Fibroblast of lung (primary cell): ENCODE measurements at places on chromosomes 12 and 14.

DNA sequence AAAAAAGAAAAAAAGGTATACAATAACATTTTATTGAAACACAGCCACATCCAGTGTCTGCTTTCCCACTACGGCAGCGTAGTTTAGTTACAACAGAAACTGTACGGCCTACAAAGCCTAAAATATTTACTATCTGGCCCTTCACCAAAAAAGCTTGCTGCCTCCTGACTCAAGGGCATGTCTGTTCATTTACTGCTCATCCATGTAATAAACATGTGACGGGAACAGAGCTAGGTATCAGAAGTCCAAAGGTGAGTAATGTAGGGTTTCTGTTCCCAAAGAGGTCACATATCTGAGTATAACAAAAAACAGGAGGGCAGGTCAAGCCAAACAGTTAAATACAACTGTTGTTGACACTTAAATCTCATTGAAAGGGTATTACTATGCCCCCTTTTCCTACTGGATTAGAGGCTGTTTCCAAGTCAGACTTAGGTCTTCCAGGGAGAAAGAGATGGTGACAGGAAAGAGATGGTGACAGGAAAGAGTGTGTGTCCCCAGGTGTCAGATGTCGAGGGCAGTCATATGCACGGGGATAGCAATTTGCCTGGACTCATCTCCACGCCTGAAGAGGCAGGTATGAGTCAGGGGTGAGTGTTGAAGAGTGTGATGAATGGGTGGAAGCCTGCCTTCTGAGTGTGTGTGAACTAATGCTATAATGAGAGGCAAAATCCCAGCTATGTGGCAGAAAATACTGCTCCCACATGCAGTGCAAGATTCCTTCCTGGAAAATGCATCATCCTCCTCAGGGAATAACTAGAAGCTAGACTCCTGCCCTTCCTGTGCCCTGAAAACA, 77.7 kb downstream of the MAP3K9 start:
- DNase-seq = no peak

DNA sequence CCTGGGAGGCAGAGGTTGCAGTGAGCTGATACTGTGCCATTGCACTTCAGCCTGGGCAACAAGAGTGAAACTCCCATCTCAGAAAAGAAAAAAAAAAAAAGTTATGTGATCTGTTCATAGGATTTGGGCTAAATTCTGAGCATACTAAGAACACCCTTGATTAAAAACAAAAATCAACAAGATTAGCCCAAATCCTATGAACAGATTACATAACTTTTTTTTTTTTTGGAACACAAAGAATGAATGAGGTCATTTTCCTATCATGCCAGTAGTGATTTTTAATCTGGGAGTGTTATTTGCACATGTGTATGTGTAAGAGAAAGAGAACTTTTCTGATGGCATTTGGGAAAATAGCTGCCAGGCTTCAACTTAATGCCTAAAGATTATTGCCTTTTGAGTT, 208.7 kb downstream of the ERC1 start:
- no peak for DNase-seq

- DNase-seq = no peak
Measured at GRCh38 chr12:124593176-124593575, 25.8 kb upstream of the NCOR2 start.

DNA sequence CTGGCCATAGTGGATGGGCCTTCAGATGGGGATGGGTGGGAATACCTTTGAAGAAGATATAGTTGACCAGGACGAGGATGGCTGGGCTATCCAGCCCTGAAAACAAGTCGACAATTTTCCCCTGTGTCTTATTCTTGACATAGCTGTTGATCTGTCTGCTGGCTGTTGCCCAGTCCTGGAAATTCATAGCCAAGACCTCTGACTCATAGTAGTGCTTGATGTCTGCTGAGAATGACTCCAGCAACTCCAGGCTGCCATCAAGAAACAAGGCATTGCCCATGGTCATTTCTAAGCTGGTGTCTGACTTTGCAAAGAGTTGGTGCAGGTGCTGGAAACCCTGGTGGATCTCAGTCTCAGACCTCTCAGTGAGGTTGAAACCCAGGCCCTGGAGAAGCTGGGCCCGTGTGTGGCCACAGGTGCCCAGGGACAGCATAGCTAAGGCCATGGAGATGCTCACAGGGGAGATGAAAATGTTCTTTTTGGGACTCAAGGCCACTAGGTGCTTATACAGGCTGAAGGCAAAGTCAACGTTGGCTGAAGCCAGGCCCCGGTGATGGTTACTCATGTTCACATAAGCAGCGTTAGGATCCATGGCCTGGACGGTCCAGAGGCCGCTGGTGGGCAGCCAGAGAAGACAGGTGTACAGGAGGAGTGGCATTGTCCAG, 9.0 kb downstream of the SERPINA6 start:
- peak; percentile 11 for DNase-seq

- DNase-seq = no peak
Measured at GRCh38 chr12:109087250-109087649, 6.0 kb downstream of the ALKBH2 start.

- DNase-seq = no peak
Measured at GRCh38 chr12:53058674-53059433, 9.0 kb downstream of the TNS2 start.

DNA sequence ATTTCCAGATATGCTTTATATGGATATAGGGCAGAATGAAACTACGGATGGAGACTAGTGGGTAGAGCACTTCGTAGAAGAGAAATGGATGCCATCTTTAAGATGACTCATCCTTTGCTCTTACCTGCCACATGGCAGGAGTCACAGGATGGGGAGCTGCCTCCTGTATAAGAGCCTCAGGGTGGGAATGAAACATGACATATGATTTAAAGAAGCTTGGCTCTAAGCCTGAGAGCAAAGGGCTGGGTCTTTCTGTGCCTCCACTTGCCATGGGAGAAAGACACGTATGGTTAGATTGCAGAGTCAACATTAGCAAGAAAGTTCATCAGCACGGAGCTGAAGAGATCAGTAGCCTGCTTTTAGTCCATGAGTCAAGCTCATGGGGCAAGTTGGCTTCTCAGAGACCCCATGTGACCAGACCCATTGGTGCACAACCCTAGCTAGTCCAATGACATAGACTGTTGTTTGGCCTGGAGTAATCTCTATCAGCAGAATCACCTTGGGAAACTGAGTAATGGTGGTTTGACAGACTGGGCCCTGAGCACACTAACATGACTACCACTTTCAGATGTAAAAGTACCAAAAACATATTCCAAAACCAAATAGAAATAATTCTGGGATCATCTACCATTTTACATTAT, 38.1 kb upstream of the IL22 start:
- DNase-seq = no peak

DNA sequence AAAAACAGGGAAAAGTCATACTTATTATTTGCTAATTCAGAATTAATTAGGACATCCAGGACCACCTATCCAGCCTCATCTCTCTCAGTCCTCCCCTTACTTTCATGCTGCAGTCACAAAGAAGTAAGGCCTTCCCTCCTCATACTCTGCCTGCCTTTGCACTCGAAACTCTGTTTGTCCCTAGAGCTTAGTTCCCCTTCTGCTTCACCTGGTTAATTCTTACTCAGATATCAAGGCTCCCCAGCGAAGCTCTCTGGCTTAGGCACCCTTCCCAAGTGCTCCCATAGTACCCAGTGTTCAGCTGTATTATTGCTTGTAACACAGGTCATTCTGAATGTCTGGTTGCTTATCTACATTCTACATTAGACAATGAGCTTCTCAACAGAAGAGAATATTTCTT, 81.3 kb downstream of the ERGIC2 start:
- DNase-seq = no peak

DNA sequence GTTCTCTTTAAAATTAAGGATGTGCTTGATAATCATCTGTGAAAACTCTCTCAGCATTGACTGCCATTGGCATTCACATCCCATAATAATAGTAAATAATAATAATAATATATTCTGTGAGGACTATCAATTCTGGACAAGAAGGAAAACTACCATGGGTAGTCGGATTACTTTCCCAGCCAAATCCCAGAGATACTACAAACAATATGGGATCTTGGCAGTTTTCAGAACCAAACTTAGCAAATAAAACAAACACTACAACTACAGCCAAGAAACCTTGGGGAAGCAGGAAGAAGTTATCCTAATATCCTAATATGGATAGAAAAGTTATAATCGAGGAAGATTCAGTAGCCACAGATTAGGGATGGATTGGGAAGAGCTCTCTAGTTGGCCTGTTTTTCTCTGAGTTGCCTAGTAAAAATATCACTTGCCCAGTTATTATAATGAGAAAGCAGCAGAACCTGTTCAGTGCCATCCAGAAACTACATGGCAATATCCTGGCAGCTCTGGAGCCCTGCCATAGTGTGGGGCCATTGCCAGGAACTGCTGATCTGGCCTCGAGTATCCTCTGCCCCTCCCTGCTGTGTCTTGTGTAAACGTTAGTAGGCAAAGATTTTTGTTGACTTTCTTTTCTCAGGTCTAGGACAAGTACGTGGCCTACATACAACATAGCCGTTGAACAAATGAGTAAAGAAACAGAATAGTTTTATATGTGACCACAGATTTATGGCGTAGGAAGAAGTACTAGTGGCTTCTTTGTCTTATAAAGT, 193.5 kb downstream of the SLC2A13 start:
- no peak for DNase-seq

GRCh38 chr14:49954171-49954631, 61.3 kb downstream of the ARF6 start:
- DNase-seq = peak; percentile 52

DNA sequence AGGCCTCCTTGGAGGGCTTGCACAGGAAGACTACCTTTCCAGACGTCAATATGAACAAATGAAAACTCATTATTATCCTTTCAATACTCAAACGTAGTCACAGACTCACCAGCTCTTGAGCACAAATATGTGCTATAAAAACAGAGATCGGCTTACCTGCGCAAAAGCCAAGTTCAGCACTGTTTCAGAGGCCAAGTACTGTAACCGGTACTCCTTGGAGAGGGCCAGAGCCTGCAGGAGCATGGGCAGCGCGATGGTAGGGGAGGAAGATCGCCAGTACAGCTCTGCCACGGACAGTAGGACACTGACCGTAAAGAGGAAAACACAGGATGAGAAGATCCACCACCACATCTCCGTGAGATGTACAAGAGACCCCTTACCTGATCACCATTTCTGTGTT, 21.6 kb upstream of the CAMKK2 start:
- no peak for DNase-seq

DNA sequence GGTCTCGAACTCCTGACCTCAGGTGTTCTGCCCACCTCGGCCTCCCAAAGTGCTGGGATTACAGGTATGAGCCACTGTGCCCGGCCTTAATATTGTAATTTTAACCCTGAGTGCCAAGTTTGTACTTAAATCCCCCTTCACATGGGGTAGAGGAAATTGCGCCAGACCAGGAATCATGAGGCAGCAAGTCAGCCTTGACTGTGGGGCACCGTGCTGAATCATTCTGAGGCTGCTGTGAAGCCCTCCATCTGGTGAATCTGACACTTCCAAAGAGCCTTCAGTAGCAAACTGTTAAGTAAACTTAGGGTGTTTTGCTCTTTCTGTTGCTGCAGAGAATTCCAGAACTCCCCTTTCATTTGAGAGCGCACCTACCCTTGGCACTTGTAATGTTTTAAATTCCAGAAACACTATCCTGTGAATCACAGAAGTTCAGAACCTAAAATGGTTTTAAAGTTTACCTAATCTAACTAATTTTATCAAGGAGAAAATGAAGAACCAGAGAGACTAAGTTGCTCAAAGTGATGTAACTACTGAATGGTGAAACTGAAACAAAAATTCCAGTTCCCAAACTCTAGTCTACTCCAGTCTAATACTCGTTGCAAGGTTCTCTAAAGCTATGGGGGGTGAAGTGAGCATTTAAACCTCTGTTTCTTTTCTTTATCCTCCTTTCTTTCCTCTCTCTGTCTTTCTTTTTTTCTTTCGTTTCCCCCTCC, 7.5 kb downstream of the HEBP1 start:
- peak; percentile 89 for DNase-seq

GRCh38 chr12:68106160-68106559, 53.4 kb downstream of the IFNG start:
- DNase-seq = peak; percentile 90

DNA sequence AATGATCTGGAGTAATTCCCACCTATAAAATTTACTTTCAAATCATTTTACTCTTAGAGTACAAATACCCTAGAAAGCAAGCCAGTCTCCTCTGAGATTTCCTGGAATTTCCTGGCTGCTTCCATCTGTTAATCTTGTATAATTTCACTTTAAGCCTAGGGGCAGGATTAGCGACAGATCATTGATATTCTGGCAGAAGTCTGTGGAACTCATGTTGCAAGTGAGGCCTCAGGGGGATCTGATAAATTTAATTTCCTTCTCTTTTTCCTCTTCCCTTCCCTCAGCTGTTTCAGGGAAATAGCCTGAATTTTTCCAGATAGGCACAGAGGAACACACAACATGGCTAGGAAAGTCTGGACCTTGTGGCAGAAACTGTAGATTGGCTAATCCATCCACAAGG, 5.9 kb upstream of the KRT6A start:
- DNase-seq = no peak

GRCh38 chr12:89597770-89598169, 71.9 kb upstream of the POC1B start:
- no peak for DNase-seq

DNA sequence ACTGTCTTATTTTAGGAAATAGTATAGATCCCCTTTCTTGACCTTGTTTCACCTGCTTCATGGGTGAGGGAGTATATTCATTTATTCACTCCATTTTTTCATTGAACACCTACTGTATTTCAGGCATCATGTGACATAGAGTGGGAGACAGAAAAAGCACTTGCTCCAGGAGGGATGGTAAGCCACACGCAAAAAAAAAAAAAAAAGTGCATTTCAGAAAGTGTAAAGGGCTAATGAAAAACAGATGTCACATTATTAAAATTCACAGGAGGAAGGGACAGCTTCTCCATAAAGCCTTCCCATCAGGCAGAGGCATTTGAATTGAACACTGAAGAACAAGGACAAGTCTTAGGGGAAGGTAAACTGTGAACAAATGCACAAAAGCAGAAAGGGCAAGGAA, 7.5 kb downstream of the SLC8A3 start:
- DNase-seq = no peak

- DNase-seq = peak; percentile 50
Measured at GRCh38 chr12:18430425-18431048, 169.2 kb downstream of the PIK3C2G start.

GRCh38 chr12:51222461-51222860, 4.6 kb upstream of the POU6F1 start:
- no peak for DNase-seq

GRCh38 chr12:108850854-108851573, 6.4 kb downstream of the SSH1 start:
- DNase-seq = peak; percentile 88

- no peak for DNase-seq
Measured at GRCh38 chr12:21301-22189, 45.0 kb upstream of the IQSEC3 start.

- no peak for DNase-seq
Measured at GRCh38 chr14:97028382-97028781, 231.2 kb downstream of the VRK1 start.
